ENCODE measurements at places on chromosomes 1 and 21.

GRCh38 chr1:148162363-148162762 is 10.3 kb upstream of the NBPF11 start:
- no peak for DNase-seq

- no peak for DNase-seq
Measured at GRCh38 chr1:91104712-91105111, 82.9 kb upstream of the ZNF644 start.

DNA sequence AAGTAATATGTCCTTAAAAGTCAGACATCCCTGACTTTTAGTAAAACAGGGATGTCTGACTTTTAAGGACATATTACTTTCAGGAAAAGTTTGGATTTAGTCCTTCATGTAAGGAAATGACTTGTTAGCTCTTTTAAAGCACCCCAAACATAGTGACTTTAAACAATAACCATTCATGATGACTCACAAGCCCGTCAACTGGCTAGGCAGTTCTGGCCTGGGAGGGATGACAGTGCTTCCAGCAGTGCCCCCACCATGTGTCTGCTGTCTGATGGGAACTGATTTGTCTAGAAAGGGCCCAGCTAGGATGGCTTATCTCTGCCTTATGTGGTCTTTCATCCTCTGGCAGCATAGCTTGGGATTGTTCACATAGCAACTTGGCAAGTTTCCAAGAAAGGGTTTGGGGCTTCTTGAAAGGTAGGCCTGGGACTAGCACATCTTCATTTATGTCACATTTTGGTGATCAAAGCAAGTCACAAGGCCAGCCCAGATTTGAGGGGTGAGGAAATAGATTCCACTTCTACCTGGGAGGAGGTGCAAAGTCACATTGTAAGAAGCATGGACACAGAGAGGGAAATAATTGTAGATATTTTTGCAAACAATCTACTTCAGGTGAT is 143.5 kb downstream of the C1orf94 start:
- DNase-seq: no peak

- no peak for DNase-seq
Measured at GRCh38 chr1:221172841-221173240, 293.6 kb downstream of the HLX start.

- DNase-seq: no peak
Measured at GRCh38 chr1:168803806-168804510, 75.0 kb upstream of the DPT start.

GRCh38 chr1:236124965-236125364 is 17.4 kb upstream of the GPR137B start:
- DNase-seq: no peak

DNA sequence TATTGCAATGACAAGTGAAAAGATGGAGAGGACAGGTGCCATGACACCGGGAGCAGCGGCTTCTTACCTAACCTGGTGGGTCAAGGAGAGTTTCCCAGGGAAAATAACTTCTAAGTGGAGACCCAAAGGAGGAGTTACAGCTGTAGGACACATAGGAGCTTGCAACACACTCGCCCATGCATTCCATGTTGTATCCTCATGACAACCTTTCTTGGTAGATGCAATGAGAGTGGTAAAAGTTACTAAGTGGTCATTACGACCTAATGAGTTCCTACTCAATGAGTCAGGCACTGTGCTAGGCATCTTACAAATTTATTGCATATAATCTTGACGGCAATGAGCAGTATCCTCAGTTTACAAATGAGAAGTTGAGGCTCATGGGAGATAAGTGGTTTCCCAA is 119.5 kb upstream of the HOOK1 start:
- no peak for DNase-seq

DNA sequence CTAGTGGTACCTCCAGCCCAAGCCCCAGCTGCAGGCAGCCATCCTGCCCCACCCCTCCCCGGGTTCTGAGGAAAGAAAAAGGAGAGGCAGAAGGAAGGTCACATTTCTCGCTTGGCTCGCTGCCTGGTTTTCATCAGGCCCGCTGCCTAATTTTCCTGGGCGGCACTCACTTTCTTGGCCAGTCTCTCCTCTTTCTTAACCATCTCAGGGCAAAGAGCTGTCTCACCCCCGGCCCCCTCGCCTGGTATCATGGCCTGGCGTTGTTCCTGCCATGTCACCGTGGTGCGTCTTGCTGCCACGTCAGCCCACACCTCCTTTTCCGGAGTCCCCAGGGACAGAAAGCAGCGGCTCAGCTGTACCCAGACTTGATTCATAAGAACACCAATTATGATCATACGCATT is 26.6 kb upstream of the CASZ1 start:
- DNase-seq: no peak

DNA sequence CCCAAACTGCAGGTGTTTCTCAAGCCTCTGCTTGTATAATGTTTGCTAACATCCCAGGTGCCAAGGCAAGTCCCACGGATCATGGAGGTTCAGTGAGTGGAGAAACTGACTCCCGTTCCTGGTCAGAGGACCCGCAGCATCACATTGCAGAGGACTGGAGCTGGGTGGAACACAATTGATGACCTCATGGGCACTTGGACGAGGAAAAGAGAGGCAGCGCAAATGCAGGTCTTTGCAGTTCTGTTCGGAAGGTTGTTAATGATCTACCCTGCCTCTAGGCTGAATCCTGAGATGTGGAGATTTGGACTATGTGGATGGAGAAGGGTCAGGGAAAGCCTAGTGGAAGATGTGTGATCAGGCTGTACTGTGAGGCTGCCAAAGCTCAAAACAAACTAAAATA is 192.9 kb downstream of the DUSP10 start:
- no peak for DNase-seq

GRCh38 chr1:56054959-56055358 is 524.4 kb downstream of the PLPP3 start:
- no peak for DNase-seq

DNA sequence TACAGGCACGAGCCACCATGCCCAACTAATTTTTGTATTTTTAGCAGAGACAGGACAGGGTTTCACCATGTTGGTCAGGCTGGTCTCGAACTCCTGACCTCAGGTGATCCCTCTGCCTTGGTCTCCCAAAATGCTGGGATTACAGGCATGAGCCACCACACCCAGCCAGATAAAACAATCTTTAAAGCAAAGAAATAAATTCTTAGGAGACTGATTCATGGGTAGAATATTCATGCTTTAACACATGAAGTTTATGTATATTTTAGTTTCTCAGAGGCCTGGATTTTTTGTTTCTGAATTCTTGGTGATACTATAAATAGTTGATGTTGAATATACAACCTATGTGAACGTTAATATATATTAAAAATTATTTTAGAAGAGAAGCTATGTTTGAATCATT is 127.4 kb upstream of the KIAA1614 start:
- no peak for DNase-seq

All from activated T-cell treated with anti-CD3 and anti-CD28 coated beads for 1 hour (primary cell).